Peyer's patch (tissue), 4 donors: ENCODE measurements at places on chromosomes 12 and 14.

- DNase-seq = no peak
These were observed 39.9 kb downstream of the NOS1 start for GRCh38 chr12:117321572-117321971.

DNA sequence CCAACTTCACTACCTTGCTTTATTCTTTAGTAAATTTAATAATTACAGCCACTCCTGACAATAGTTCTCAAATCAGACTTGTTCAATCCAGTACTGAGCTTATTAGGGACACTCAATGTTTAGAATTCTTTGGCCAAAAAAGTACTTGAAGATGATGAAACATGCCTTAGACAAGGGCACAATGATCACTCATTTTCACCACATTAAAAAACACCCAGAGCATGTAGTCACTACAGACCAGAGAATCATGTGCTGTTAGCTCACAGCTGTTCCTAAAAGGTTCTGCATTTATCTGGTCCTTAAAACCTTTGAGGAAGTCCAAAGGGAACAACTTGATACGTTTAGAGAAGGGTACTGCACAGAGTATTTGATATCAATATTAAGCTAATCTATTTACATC is 98.7 kb downstream of the INSM2 start:
- no peak for DNase-seq

DNA sequence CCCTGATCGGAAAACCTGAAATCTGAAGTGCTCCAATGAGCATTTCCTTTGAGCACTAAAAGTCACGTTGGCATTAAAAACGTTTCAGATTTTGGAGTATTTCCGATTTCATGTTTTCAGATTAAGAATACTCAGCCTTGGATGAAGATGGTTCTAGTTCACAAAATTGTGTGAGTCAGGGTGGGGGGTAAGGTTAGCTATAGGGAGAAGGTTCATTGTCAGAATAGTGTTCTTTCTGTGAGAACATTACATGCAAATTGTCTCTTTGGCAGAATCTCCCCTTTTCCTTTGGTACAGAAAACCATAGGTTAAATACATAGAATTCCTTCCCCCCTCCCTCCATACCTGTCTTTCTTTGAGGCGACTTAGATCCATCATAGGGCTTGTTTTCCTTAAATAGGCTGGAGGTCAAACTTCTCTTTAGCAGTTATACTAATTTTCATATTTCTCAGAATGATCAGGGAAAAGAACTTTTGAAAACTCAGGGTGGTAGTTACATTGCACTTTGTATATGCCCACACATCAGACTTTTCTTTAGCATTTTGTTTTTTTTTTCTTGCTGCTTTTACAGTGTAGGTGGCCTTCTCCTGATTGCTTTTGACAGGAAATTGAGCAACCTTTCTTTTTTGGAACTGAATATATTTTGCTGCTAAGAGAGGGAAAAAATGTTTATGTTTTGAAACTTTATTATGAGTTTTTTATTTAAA is 503.5 kb downstream of the PCNX1 start:
- no peak for DNase-seq

- no peak for DNase-seq
These were observed 42.1 kb upstream of the DICER1 start for GRCh38 chr14:95199298-95199983.

- DNase-seq = peak; percentile 47
These were observed 8.6 kb upstream of the DENR start for GRCh38 chr12:122743895-122744525.

DNA sequence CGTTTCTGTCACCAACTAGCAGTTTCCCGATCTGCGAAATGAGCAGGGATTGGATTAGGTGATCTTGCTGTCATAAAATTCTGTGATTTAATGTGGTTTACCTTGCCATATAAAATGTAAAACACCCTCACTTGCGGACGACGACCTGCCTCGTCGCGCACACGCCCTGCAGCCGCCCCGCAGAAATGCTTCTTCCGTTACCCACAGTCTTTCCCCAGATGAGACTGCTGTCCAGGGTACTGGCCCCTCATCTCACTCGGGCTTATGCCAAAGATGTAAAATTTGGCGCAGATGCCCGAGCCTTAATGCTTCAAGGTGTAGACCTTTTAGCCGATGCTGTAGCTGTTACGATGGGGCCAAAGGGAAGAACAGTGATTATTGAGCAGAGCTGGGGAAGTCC is 17.7 kb upstream of the FOXJ2 start:
- DNase-seq = no peak

- DNase-seq = no peak
These were observed 262.4 kb downstream of the ZFP36L1 start for GRCh38 chr14:68530443-68530842.
